ENCODE measurements at places on chromosomes 7 and 10.

DNA sequence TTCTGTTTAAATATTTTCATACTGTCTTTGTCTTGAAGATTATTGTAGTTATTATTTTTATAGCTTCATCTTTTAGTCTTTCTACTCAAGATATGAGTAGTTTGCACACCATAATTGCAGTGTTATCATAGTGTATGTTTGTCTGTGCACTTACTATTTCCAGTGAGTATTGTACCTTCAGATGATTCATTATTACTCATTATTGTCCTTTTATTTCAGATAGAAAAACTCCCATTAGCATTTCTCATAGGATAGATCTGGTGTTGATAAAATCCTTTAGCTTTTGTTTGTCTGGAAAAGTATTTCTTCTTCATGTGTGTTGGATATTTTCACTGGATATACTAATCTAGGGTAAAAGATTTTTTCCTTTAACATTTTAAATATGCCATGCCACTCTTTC lies 646.2 kb upstream of the GRM3 start:
- no peak for DNase-seq

- no peak for DNase-seq
These were observed 3.9 kb upstream of the CSGALNACT2 start for GRCh38 chr10:43134126-43134905.

DNA sequence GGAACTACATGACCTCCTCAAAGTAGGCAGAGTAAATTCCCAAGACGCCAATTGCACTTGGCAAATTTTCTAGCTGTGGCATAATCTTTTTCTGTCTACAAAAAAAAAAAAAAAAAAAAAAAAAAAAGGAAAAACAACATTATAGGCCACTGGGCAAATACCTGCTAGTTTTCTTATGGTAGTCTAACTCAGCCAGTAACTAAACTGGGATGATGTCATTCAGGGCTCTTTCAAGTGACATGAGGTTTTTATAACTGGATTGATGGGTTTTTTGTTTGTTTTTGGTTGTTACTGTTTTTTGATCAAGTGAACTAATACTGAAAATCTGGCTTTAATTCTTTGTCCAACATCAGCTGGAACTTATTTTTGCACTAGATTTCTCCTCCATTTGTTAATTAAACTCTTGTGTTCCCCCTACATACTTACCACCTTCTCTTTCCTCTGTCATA lies 7.4 kb upstream of the VIM start:
- DNase-seq = no peak

- no peak for DNase-seq
These were observed 18.6 kb upstream of the SDK1 start for GRCh38 chr7:3282457-3282856.

DNA sequence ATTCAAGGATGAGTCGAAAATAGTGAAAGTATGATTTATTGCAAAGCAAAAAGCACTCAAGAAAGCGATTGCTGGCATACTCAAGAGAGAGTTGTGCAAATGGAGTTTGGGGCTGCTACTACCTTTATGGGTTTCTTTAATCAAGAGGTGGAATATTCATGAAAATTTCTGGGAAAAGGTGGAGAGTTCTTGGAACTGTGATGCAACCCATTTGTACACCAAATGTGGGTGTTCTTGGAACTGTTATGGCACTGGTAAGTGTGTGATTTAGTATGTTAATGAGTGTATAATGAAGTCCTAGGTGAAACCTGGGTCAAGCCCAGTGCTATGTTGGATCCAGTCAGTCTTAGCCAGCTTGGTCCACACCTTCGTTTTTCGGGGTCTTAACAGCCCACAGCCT lies 3.4 kb upstream of the VOPP1 start:
- DNase-seq = no peak

- DNase-seq = no peak
These were observed 225.9 kb upstream of the AGK start for GRCh38 chr7:141325275-141325674.

DNA sequence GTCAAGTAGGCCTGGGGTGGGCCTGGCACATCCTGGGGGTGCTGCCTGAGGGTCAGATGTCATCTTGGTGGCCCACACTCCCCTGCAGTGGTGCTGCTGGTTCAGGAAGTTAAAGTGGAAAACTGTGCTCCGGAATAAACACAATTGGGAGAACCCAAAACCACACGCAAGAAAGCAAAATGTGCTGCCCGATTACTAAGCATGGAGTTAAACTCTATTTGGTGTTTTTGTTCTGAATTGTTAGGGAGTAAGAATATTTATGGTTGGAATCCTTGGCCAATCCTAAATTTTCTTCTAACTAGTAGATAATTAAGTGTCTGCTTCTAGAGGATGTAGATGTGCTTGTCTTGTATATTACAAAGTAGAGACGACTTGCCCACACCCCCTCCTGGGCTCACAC lies 131.4 kb downstream of the MGMT start:
- DNase-seq = no peak

GRCh38 chr7:147136352-147136751 lies 1019.8 kb downstream of the CNTNAP2 start:
- no peak for DNase-seq

GRCh38 chr7:139730746-139731612 lies 46.8 kb downstream of the HIPK2 start:
- DNase-seq = no peak

DNA sequence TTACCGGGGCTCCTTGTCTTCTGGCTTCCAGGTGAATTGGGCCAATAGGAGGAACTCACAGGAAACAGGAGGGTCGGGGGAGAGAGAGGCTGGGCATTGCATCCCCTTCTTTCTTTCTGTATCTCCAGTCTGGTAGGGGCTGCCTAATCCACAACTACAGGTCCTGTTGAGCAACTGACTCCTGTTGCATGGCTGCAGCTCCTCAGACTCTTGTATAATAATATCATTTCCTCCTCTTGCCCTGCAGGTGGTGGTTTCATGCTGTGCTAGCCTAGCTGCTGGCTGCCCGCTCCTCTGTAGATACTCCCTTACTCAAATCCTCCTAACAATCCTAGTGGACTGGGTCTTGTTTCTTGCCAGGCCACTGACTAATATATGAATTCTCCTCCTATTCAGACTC lies 276.5 kb upstream of the SMIM30 start:
- DNase-seq = no peak

GRCh38 chr7:78081888-78082287 lies 283.3 kb downstream of the PHTF2 start:
- DNase-seq = no peak

DNA sequence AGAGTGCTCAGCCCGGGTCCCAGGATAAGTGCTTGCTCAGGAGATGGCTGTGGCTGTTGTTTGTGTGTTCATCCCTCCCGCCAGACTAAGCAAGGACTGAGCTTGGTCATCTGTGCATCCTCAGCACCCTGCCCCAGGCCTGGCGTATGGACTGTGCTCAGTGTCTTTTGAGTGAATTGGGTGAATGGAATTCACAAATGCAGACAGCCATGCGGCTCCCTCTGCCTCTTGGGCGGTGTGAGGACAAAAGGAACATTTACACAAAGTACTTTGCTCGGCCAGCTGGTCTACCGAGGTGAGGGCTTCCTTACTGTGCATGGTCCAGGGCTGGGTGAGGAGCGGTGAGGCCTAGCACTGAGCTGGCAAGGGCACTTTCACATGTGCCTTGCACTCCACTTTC lies 120.2 kb downstream of the CDH23 start:
- DNase-seq = peak; percentile 18

DNA sequence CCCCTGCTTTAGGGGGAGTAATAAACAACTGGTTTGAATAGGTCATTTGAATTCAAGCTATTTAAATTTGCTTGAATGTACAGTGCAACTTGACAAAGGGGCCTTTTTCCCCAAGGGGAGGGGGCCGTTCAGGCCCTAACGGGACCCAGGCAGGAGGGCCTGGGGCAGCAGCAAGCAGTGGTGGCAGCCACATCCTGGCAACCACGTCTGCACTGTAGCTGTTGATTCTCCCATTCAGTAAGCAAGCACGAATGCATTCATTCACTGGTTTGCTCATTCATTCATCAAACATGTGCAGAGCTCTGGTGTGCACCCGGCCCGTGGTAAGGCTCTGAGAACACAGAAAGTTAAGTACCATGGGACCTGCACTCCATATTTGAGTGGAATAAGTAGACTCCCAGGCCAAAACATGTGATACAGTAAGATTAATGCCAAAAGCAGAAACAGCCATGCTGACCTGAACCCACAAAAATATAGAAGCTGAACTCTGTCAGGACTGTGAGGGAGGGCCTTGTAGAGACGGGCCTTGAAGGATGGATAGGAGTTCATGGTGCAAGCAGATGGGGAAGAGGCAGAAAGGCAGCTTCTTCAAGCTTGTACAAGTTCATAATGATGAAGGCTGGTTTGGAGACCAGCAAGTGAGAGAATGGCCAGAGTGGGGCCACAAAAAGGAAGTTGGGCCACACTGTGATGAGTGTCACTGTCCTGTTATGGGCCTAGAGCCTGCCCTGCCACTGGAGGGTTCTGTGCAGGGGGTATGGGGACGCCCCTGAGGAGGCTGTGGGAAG lies 29.3 kb upstream of the C10orf53 start:
- DNase-seq = no peak

- DNase-seq = no peak
These were observed 59.7 kb downstream of the ELFN1 start for GRCh38 chr7:1729773-1730172.

DNA sequence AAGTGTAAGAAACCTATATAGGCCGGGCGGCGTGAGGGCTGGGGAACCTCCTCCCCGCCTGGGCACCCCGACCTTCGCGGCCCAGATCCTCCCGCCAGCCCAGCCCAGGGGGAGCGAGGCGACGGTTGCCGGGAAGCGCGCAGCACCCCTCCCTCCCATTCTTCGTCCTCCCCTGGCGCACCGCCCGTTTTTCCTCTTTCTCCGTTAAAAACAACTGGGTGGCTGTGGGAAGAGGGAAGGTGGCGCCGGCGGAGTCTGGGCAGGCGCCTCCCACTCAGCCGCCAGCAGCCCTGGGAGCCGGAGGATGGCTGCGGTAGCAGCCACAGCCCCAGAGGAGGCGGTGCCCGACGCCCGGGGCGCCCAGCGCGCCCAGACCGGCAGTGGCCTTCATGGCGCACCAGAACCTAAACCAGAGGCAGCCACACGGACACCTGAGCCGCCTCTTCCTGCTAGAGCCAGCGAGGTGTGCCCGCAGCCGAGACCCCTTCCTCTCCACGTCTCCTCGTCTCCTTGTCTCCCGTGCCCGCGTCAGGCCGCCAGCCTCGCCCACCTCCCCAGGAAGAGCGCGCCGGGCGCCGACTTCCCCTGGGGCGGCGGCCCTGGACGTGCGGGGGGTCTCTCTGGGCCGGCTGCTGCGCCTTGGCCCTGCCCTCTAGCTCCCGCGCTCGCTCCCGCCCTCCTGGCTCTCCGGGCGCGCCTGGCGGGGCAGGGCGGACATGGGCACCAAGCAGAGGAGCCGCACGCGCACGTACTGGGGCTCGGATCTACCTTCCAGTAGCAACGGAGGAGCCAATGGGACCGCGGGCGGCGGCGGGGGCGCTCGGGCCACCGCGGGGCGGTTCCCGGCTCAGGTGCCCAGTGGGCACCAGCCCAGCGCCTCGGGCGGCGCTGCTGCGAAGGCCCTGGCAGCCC lies 32.8 kb upstream of the SFTPD start:
- DNase-seq = peak; percentile 15

DNA sequence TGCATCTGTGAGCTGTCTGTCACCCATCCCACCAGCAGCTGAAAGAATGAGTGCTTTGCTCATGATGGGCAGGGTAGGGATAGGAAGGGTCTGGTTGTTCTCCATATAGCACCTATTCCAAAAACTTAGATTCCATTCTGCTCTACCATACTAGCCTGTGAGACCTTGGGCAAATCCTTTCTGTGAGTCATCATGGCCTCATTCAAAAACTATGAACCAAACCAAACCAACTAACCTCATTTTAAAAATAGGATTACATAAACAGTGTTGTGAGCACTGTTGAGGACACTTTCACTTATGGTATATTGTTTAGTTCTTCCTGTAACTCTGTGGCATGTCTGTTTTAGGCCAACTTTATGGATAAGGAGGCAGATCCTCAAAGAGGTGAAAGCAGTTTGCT lies 30.9 kb upstream of the STEAP4 start:
- no peak for DNase-seq

GRCh38 chr10:13834581-13835286 lies 248.0 kb downstream of the PRPF18 start:
- DNase-seq = no peak

DNA sequence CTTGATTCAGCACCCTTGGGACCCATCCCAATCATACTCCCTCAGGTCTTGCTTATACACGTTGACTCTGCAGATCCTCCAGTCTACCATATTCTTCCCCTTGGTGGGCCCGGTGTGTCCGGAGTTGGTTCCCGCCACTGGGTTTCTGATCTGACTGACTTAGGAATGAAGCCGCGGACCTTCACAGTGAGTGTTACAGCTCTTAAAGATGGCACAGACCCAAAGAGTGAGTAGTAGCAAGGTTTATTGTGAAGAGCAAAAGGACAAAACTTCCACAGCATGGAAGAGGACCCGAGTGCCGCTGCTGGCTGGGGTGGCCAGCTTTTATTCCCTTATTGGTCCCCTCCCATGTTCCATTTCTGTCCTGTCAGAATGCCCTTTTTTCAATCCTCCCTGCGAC lies 5.9 kb upstream of the GDF10 start:
- DNase-seq = no peak

- no peak for DNase-seq
These were observed 315.7 kb downstream of the NRG3 start for GRCh38 chr10:82190432-82191260.

GRCh38 chr10:19461588-19461987 lies 354.6 kb upstream of the PLXDC2 start:
- DNase-seq = no peak

DNA sequence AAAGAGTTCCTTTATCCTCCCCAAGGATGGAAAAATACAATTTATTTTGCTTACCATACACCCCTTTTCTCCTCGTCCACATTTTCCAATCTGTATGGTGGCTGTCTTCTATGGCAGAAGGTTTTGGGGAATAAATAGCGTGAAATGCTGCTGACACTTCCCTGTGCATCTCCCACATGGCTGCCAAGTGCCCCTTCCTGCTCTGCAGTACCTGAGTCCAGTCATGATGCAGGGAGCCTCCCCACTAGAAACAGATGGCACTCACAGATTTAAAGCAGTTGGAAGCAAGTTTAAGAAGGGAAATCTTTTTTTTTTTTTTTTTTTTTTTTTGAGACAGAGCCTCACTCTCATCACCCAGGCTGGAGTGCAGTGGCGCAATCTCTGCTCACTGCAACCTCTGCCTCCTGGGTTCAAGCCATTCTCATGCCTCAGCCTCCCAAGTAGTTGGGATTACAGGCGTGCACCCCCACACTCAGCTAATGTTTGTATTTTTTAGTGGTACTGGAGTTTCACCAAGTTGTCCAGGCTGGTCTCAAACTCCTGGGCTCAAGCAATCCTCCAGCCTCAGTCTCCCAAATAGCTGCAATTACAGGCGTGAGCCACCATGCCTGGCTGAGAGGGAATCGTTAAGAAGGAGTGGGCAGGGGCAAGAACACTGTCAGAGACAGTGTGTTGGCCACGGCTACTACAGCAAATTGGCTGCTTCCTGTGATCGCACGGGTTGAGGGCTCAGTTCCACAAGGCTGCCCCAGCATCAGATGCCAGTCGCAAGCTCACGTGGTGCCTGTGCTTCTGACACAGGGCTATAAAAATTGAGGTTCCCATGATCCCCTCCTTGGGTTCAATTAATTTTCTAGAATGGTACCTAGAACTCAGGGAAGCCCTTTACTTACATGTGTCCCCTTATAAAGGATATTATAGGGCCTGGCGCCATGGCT lies 5.3 kb upstream of the PILRA start:
- no peak for DNase-seq

GRCh38 chr10:61452151-61452651 lies 980 bp downstream of the TMEM26 start:
- DNase-seq = no peak

GRCh38 chr10:78254013-78254412 lies 220.3 kb downstream of the RPS24 start:
- DNase-seq = no peak

GRCh38 chr10:49592726-49593563 lies 17.2 kb upstream of the SLC18A3 start:
- DNase-seq = peak; percentile 64

All from NCI-H1436 (cell line).